ENCODE measurements at places on chromosomes 11 and 22.

- no peak for DNase-seq
Measured at GRCh38 chr11:116611998-116612620, 160.7 kb downstream of the BUD13 start.

GRCh38 chr11:78281511-78281910 is 92.8 kb downstream of the USP35 start:
- DNase-seq: no peak

GRCh38 chr11:108483163-108483562 is 15.0 kb downstream of the POGLUT3 start:
- peak; percentile 8 for DNase-seq

DNA sequence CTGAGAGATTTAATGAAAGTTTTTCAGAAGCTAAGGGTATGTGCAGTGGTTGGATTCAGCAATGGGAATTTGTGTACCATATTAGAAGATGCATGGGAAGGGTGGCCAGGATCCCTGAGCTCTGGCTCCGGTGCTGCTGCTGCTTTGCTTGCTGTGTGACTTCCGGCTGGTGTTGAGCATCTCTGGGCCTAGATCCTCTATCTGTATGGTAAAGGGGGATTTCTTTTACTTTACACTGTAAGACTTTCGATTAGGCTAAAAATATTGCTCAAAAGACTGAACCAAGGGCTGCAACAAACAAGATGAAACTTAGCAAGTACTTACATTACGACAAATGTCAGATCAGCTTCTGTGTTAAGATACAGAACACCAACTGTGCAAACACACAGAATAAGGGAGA is 39.1 kb downstream of the XRRA1 start:
- no peak for DNase-seq

DNA sequence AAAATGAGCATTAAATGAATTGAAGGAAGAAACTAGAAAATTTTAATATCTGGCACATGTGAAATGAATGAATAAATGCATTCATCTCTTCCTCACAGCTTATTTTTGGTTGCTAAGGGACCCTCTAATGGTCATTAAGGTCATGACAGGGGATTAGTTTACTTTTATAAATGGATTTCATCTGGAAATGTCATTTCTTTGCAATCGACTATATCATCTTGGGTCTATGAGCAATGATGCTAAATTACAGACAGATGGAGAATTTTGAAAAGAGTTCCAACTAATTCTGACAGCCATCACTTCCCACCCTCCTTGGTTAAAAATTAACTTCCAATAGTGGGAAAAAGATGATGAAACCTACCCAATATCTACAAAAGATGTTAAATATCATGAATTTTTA is 98.0 kb downstream of the KIF18A start:
- peak; percentile 39 for DNase-seq

GRCh38 chr22:34414467-34415440 is 494.5 kb upstream of the LARGE1 start:
- DNase-seq: peak; percentile 8

DNA sequence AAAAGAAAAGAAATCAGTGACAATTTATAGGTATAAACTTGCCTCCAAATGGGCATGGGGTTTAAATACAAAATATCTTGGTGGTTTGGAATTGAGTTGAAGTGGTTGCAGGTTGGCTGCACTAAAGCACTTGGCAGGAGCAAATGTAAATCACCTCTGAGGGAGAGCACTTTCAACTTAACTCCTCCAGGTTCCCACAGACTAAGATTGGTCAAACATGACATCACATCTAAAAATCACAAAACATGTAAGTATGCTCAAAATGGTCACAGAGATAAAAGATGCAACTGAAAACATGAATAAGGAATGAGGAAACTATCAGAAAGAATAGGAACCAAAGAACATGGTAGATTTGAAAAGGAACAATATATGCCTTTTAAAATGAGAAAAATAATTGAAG is 12.3 kb upstream of the SHANK3 start:
- DNase-seq: no peak

DNA sequence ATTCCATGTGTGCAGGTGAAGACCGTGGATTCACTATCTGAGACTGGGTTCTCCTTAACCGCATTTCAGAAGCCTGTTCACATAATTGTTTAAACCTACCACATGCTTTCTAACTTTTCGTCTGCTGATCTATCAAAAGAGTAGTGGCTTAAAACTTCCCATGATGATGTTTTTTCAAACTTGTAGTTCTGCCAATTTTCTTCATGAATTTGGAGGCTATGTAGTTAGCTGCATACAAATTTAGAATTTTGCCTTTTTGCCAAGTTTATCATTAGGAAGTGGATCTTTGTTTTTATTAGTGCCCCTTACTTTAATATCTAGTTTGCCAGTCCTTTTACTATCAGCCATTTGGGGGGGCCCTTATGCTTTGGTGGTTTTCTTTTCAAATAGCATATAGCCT is 57.5 kb upstream of the PITPNB start:
- DNase-seq: no peak

- DNase-seq: no peak
Measured at GRCh38 chr11:131595797-131596196, 225.4 kb downstream of the NTM start.

GRCh38 chr11:128342511-128343134 is 244.7 kb downstream of the ETS1 start:
- peak; percentile 41 for DNase-seq

DNA sequence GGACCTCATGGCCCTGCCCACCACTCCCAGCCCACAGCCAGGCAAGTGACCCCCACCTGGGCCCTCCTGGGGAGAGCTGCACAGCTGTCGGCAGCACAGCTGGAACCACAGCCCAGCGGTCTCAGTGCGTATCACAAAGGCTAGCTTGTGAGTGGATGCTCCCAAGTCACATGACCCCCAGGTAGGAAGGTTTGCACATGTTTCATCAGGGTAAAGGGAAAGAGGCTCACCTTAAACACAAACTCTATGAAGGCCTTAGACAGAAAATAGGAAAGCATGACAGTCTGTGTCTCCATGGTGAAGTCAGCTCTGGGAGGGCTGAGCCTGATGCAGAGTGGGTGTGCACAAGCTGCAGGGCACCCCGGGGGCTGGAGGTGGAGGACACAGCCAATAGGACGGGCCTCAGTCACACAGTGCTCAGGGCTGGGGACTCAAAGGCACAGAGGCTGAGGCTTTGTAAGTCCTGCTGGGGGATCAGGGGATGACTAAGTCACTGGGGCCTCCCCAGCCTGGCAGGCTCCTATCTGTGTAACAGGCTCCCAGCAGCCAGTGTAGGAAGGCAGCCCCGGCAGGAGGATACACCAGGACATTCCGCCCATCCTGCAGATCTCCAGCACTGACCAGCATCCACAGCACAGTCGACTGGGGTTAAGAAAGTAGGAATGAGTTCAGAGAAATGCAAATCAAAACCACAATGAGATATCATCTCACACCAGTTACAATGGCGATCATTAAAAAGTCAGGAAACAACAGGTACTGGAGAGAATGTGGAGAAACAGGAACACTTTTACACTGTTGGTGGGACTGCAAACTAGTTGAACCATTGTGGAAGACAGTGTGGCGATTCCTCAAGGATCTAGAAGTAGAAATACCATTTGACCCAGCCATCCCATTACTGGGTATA is 22.0 kb downstream of the CELSR1 start:
- no peak for DNase-seq

DNA sequence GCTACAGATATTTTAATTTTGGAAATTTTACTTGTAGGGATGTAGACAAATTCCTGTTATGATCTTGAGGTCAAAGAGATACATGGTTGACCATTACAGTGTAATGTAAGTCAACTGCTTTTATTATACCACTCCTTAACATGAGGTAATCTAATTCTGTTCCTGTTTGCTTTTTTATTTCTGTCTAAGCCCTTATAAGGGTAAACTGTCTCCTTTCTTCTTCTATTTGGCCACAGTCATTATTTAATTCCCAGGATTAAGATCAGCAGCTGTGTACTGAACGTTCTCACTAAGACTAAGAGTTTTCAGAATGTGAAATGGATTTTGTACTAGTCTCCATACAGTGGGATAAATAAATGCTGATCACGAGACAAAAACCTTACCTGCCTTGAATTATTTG is 32.8 kb downstream of the C2CD3 start:
- no peak for DNase-seq

DNA sequence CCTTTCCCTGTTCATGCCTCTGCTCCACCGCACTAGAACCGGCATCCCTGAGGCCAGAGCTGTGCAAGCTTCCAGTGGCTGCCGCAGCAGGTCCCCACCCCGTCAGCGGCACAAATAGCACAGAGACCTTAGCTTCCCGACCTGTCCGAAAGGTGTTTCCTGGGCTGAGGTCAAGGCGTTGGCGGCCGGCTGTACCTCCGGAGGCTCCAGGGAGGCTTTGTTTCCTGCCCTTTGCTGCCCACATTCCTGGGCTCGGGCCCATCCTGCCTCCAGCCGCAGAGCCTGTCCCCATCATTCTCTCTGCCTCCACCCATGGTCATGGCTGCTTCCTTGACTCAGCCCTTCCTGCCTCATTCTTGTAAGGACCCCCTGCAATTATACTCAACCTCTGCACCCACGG is 31.2 kb downstream of the ARHGAP8 start:
- no peak for DNase-seq

DNA sequence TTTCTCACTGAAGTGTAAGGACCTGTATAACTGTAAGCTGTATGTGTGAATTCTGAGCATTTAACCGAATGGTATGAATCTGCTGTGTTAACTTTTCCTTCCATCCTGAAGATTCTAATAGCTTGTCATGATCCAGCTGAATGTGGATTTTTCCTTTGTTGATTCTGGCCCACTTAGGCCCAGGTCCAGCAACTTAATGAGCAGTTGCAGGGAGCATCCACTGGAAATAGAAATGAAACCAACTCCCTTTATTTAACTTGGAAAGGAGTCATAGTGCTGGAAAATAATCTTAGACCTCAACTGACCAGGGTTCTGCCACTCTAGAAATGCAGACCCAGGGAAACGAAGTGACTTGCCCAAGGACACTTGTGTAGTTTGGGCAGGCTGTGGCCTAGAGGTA is 142.3 kb upstream of the MTNR1B start:
- no peak for DNase-seq

GRCh38 chr11:95187723-95188122 is 43.3 kb downstream of the SESN3 start:
- DNase-seq: no peak
